Transverse colon (tissue), 4 donors: ENCODE measurements at places on chromosomes 13 and 19. TPM values are rescaled to one million over a fixed set of nuclear protein-coding genes. Genes with fewer than 3 reads are reported as not detected.
A peak's percentile ranks its signal among the peaks of the same experiment; 100 is the strongest.

DNA sequence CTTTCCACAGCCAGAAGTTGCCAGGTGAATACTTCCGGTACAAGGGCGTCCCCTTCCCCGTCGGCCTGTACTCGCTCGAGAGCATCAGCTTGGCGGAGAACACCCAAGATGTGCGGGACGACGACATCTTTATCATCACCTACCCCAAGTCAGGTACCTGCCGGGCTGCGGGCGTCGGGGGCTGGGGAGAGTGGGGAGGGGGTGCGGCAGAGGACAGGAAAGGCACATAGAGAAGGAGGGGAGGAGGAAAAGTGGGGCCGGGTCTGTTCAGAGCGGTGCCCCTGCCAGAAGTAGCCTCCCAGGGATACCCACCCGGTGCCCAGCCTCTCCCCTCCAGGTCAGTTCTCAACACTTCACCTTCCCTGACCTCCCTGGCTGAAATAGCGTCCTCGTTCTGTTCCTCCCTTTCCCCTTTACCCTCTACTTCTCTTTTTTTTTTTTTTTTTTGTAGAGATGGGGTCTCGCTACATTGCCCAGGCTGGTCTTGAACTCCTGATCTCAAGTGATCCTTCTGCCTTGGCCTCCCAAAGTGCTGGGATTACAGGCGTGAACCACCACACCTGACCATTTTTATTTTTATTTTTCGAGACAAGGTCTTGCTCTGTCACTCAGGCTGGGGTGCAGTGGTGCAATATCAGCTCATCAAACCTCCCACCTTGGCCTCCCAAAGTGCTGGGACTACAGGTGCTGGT, 24.1 kb downstream of the SULT2B1 start:
- peaks cover 5% of the 10 kb centered on the region for H3K27me3 ChIP-seq
- no peaks in the 10 kb centered on the region for H3K36me3 ChIP-seq
- no peak overlapping the region for H3K27ac ChIP-seq
- peaks cover 3% of the 10 kb centered on the region for H3K4me1 ChIP-seq

- H3K4me3 ChIP-seq: peak overlapping the region; percentile 35
- no peaks in the 10 kb centered on the region for H3K36me3 ChIP-seq
- peak overlapping the region; percentile 96 for H3K27ac ChIP-seq
- DNase-seq: peak; percentile 62
- H3K27me3 ChIP-seq: peaks cover 15% of the 10 kb centered on the region
These were observed 1.9 kb downstream of the CDC42EP5 start for GRCh38 chr19:54470991-54471782.

DNA sequence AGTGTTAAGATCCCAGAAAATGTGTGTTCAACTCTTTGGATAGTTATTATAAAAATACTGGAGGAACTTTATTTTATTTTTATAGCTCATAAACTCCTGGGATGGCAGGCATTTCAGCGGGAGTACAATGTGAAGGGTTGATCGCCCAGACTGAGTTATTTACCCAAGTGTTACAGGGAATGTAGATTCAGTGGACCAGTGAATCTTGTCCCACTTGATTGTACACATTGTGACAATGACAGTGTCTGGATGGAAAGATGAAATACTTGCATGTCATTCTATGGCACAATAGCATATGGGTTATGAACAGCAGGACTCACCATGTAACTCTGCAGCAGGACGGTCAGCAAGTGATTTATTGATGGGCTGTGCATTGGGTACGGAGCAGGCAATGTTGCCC, 20.3 kb downstream of the OLFM4 start:
- H3K4me1 ChIP-seq: no peaks in the 10 kb centered on the region
- no peaks in the 10 kb centered on the region for H3K27me3 ChIP-seq
- H3K36me3 ChIP-seq: no peaks in the 10 kb centered on the region

- peaks cover 29% of the 10 kb centered on the region for H3K4me1 ChIP-seq
- no peak overlapping the region for H3K4me3 ChIP-seq
- no peaks in the 10 kb centered on the region for H3K36me3 ChIP-seq
These were observed 4.4 kb downstream of the SPC24 start for GRCh38 chr19:11151181-11151580.

DNA sequence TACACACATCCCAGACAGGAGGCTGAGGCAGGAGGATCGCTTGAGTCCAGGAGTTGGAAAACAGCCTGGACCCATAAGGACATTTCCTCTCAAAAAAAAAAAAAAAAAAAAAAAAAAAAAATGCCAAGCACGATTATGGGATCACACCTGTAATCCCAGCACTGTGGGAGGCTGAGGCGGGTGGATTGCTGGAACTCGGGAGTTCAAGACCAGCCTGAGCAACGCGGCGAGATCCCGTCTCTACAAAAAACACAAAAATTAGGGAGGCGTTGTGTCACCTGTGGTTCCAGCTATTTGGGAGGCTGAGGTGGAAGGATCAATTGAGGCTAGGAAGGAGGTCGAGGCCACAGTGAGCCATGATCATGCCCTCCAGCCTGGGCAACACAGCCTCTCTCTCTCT, 973 bp upstream of the OCEL1 start:
- peaks cover 5% of the 10 kb centered on the region for H3K4me1 ChIP-seq
- no peak for DNase-seq
- no peak overlapping the region for H3K4me3 ChIP-seq
- H3K27me3 ChIP-seq: no peaks in the 10 kb centered on the region
- peak overlapping the region; percentile 95 for H3K27ac ChIP-seq

- H3K4me3 ChIP-seq: no peak overlapping the region
- no peaks in the 10 kb centered on the region for H3K36me3 ChIP-seq
- H3K27ac ChIP-seq: no peak overlapping the region
- no peaks in the 10 kb centered on the region for H3K27me3 ChIP-seq
- DNase-seq: no peak
- H3K4me1 ChIP-seq: peaks cover 10% of the 10 kb centered on the region
These were observed 2.3 kb downstream of the RAD23A start for GRCh38 chr19:12947702-12948611.

GRCh38 chr13:43373400-43373799, 350.0 kb downstream of the DNAJC15 start:
- no peaks in the 10 kb centered on the region for H3K27me3 ChIP-seq
- H3K4me3 ChIP-seq: no peak overlapping the region
- no peak for DNase-seq
- peak overlapping the region; percentile 35 for H3K27ac ChIP-seq
- H3K4me1 ChIP-seq: peaks cover 2% of the 10 kb centered on the region

GRCh38 chr19:14761607-14762006, 16.8 kb downstream of the ADGRE2 start:
- H3K36me3 ChIP-seq: no peaks in the 10 kb centered on the region
- no peaks in the 10 kb centered on the region for H3K4me1 ChIP-seq
- DNase-seq: no peak
- no peak overlapping the region for H3K27ac ChIP-seq

- H3K4me3 ChIP-seq: no peak overlapping the region
- H3K27me3 ChIP-seq: no peaks in the 10 kb centered on the region
- H3K4me1 ChIP-seq: peaks cover 12% of the 10 kb centered on the region
- DNase-seq: no peak
- H3K36me3 ChIP-seq: no peaks in the 10 kb centered on the region
- no peak overlapping the region for H3K27ac ChIP-seq
These were observed 175.8 kb downstream of the DCT start for GRCh38 chr13:94303644-94304174.

DNA sequence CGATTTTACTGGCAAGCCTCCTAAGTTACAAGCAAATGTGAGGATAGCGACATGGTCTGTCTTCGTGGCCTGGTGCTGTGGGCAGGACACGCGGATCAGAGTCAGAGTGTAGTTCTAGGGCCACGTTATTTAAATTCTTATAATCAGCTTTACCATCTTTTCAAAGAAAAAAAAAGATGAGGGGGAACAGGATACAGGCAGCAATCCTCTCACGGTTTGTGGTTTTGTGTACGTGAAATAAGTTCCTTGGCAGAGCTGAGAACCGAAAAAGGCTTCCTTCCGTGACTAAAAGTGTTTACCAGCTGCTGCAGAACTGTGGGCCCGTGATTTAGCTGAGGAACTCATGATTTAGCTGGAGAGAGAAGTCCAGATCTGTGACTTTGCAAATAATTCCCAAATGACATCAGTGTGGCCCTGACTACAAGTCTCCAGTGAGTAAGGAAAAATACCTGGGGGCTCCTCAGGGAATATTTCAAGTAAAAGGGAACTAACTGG, 27.2 kb downstream of the RCBTB2 start:
- H3K4me1 ChIP-seq: peaks cover 10% of the 10 kb centered on the region
- H3K4me3 ChIP-seq: no peak overlapping the region
- H3K36me3 ChIP-seq: no peaks in the 10 kb centered on the region
- H3K27ac ChIP-seq: peak overlapping the region; percentile 59

- H3K27ac ChIP-seq: peak overlapping the region; percentile 80
- peak; percentile 51 for DNase-seq
- H3K27me3 ChIP-seq: no peaks in the 10 kb centered on the region
These were observed 13.4 kb downstream of the RUBCNL start for GRCh38 chr13:46373623-46374022.

GRCh38 chr19:42068756-42069571, 1.0 kb downstream of the GRIK5 start:
- no peaks in the 10 kb centered on the region for H3K36me3 ChIP-seq
- no peak for DNase-seq
- peak overlapping the region; percentile 30 for H3K4me3 ChIP-seq

DNA sequence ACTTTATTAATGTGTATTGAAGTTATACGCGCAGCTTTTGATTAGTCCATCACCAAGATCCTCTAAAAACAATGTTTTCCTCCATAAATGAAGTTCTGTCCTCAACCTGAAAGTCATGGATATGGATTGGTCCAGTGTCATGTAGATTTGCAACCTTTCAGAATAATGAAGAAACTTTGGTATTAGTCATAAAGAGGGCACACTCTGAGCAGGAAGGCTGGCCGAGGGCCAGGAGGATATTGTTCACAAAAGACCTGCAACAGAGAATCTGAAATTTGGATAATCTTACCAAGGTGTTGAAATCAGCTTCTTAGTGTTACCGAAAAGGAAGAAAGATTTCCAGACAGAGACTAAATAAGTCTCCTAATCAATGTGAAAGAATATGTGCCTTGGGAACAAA, 20.7 kb downstream of the CLDN10 start:
- H3K27ac ChIP-seq: no peak overlapping the region
- H3K4me1 ChIP-seq: no peaks in the 10 kb centered on the region
- H3K27me3 ChIP-seq: no peaks in the 10 kb centered on the region
- H3K36me3 ChIP-seq: no peaks in the 10 kb centered on the region
- no peak for DNase-seq
- H3K4me3 ChIP-seq: no peak overlapping the region

GRCh38 chr19:41296433-41296871, 13.5 kb upstream of the CCDC97 start:
- no peaks in the 10 kb centered on the region for H3K27me3 ChIP-seq
- peak; percentile 31 for DNase-seq
- H3K4me1 ChIP-seq: peaks cover 53% of the 10 kb centered on the region
- peaks cover 52% of the 10 kb centered on the region for H3K36me3 ChIP-seq
- no peak overlapping the region for H3K4me3 ChIP-seq

DNA sequence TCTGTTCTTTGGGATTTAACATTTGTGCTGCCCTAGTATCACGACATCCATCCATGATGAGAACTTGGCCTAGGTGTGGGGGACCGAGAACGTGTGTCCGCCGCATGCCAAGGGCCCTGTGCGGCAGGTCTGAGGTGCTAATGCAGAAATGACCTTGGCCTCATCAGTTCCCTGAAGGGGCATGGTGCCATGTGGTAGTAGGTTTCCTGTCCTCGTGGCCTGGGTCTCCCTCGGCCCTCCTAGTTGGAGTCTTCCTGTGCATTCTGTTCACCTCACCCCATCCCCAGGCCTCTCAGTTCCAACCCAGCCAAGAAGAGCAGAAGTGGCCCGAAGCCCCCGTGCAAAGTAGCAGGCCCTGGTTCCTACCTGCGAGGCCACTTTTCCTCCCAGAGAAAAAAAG, 59.8 kb downstream of the GGACT start:
- no peaks in the 10 kb centered on the region for H3K4me1 ChIP-seq
- no peak for DNase-seq
- no peak overlapping the region for H3K4me3 ChIP-seq

- DNase-seq: no peak
- H3K4me3 ChIP-seq: no peak overlapping the region
- no peaks in the 10 kb centered on the region for H3K27me3 ChIP-seq
- H3K4me1 ChIP-seq: no peaks in the 10 kb centered on the region
- H3K36me3 ChIP-seq: no peaks in the 10 kb centered on the region
- H3K27ac ChIP-seq: no peak overlapping the region
These were observed 886.7 kb upstream of the PCDH20 start for GRCh38 chr13:62302341-62302740.

- peaks cover 41% of the 10 kb centered on the region for H3K4me1 ChIP-seq
- H3K27ac ChIP-seq: peak within 1 kb of the TSS; percentile 98
- peak within 1 kb of the TSS; percentile 89 for H3K4me3 ChIP-seq
- peaks cover 4% of the 10 kb centered on the region for H3K36me3 ChIP-seq
These were observed at the start of gene MBOAT7 for GRCh38 chr19:54189145-54189734. Gene MBOAT7, minus strand, starts transcription at chr19:54189580. Its CDS starts 1,072 bp downstream, at chr19:54188508.

DNA sequence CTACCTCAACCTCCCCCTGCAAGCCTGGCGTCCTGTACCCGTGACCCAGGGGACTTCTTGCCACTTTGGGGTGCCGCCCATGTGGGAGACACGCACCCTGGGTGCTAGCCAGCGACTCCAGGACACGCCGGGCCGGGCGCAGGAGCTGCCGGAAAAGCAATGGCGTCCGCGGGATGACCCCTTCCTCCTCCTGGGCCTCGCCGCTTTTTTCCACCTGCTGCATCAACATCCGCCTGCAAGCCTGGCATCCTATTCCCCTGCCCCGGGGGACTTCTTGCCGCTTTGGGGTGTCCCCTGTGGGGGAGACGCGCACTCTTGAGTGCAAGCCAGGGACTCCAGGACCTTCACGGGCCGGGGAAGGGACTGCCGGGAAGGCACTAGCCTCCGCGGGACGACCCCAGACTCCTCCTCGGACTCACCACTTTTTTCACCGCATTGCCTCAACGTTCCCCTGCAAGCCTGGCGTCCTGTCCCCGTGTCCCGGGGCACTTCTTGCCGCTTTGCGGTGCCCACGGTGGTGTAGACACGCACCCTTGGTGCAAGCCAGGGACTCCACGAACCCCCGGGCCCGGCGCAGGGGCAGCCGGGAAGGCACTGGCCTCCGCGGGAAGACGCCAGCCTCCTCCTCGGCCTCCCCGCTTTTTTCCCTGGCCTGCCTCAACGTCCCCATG, 237.8 kb downstream of the TUBA3C start:
- no peak overlapping the region for H3K4me3 ChIP-seq
- H3K27ac ChIP-seq: no peak overlapping the region
- no peaks in the 10 kb centered on the region for H3K27me3 ChIP-seq
- no peaks in the 10 kb centered on the region for H3K36me3 ChIP-seq

LRRC8E gene
- 1.5 TPM for total RNA-seq

CEACAM7 gene
- 2,498 TPM for total RNA-seq

HPN gene
- 0.32 TPM for total RNA-seq

SHANK1 gene
- total RNA-seq: 2.2 TPM

LRRC25 gene
- total RNA-seq: not detected

IGFL3 gene
- total RNA-seq: not detected

NECTIN2 gene
- total RNA-seq: 93.7 TPM

HNRNPUL1 gene
- total RNA-seq: 153 TPM
